Activated CD4-positive, alpha-beta T cell treated with anti-CD3 and anti-CD28 coated beads, Interleukin-2, amount 50 U/mL, for 16 hours (primary cell): ENCODE measurements at places on chromosomes 3 and 15.

DNA sequence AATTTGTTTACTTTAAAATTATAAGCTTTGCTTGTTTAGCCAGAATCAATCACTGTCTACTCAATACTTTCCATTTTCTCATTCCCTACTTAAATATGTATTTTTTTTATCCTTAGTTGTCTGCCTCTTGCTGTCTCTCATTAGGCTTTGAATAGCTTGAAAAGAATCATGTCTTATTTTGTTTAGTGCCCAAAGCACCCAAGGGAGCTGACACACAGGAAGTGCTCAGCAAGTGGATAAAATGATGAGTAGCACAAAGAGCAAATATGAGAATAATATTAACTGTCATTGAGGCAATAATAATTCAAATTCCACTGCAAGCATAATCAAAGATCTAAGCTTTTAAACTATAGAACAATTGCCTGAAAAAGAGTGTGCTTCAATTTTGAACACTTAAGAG lies 19.0 kb upstream of the IL1RAP start:
- DNase-seq, result no peak

DNA sequence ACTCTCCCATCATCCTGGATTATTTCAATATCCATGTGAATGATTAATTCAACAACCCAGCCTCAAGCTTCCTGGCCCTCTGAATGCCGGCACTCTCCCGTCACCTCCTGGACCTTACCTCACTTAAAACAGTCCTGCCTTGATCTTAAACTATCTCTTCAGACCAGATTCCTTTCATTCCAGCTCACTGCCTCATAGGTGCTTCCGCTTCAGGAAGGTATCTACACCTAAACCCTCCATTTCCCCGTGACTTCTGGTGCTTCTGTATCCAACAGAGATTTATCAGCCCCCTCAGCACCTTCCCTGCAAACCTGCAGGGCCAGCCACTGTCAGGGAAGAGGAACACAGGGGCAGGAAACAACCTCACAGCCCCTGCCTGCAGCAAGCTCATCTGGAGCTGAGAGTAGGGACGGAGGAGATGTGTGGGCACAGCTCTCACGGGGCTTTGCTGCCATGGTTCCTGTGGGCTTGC lies 98.9 kb upstream of the TJP1 start:
- DNase-seq, result no peak

- no peak for DNase-seq
Measured at GRCh38 chr15:63905131-63905530, 71.4 kb upstream of the HERC1 start.

GRCh38 chr3:135412475-135412874 lies 553.1 kb upstream of the PPP2R3A start:
- no peak for DNase-seq

GRCh38 chr3:82004266-82004665 lies 242.8 kb upstream of the GBE1 start:
- DNase-seq, result no peak

DNA sequence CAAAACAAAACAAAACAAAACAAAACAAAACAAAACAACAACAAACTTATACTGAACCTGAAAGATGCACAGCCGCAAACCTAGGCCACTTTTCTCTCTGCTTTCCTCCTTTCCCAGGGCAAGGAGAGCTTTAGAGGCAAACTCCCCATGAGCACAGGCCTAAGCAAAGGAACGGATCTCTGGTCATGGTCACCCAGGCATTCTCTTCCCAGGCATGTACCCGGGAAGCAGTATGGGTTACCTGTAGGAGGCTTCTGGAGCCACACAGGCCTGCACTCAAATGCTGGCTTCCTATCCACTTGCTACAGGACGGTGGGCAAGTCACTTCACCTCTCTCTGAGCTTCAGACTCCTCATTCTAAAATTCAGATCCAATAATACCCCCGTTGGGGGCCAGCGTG lies 171.8 kb downstream of the SMAD6 start:
- no peak for DNase-seq

DNA sequence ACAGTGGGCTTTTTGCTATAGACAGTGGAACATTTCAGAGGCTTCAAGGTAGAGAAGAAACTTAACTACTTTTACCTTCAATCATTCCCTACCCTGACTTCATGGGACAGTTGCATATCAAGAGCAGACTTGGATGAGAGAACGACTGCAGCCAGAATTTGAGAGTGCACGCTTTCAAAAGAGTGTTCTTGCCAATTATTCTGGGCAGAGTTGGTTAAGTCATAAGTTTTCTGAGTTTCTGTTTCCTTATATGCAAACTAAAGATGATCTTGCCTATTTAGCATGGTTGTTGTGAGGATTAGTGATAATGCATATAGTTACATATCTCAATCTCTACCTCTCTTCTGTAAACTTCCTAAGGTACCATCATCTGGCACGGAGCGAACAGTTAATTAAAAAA lies 7.6 kb downstream of the SLC9A9 start:
- no peak for DNase-seq

DNA sequence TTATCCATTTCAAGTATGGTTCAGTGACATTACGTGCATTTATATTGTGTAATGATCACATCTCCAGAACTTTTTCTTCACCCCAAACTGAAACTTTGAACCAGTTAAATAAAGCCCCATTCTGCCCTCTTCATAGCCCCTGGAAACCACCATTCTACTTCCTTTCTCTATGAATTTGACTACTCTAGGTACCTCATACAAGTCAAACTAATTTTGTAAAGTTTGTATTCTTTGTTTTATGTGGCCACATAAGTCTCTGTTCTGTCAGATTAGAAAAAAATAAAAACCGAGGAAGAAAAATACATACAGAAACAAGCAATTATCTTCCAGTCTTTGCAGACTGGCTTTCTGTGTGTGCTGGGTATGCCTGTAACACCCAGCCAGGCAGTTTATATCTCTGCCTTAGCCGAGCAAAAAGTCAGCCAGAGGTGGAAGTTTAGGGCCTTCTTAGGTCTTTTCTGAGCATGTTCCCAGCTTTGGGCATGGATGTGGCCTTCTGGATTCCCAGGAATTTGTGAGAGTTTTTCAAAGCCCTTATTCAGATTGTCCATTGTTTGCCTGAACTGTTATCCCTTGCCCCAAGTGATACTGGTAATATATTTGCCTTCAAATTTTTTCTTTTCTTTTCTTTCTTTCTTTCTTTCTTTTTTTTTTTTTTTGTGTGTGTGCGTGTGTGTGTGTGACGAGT lies 6.0 kb upstream of the GRAMD1C start:
- peak; percentile 5 for DNase-seq

GRCh38 chr15:28885630-28886430 lies at the start of gene APBA2:
Gene APBA2, plus strand, starts transcription at chr15:28885974. Its CDS starts 167,911 bp downstream, at chr15:29053885.
- DNase-seq, result no peak

- no peak for DNase-seq
Measured at GRCh38 chr15:88215066-88215648, 41.4 kb downstream of the NTRK3 start.

DNA sequence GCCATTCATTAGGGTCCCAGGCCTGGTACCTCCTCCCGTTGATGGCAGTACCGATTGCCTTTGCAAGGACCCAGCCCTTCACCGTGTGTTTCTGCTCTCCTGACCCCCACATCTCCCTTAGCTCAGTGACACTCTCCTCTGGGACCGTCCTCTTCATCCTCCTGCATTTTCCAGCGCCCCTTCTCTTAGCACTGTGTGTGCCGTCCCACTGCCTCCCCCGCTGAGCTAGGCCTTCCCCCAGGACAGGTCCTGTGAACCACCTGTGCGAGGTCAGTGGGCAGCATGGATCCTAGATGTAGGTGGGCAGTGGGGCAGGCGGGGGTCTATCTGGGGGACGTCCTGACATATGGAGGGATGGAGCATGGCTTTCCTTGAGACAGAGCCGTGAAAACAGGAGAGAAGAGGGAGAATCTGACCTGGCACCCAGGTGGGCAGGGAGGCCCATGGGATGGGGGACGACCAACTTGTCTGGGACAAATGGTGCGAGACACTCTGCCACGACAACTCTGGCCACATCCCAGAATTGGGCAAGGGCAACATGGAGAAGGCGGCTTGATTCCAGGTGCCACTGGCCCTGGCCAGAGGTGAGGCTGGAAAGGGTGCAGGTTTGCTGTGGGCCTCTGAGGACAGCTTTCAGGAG lies 87.7 kb upstream of the ALDH1L1 start:
- DNase-seq, result no peak

GRCh38 chr3:122060040-122060698 lies 5.0 kb downstream of the CD86 start:
- DNase-seq, result no peak
